ENCODE measurements at places on chromosomes 16 and 17.

DNA sequence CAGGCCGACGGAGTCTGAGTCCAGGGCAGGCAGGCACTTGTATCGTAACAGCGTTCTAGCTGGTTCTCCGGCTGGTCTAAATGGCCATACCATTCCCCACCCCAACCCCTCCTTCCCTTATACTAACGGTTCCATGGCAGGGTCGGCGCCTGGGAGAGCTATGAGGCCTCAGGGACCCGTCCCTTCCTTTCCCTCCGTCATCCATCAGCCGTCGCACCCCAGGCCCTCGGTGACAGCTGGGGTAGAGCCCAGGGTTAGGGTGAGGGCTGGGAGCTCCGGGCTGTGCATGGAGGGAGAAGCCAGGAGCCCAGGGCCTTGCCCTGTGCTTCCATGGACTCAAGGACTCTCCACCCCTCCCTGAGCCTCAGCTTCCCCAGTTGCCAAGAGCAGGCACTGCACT is 101.4 kb downstream of the RBFOX3 start:
- DNase-seq = no peak

DNA sequence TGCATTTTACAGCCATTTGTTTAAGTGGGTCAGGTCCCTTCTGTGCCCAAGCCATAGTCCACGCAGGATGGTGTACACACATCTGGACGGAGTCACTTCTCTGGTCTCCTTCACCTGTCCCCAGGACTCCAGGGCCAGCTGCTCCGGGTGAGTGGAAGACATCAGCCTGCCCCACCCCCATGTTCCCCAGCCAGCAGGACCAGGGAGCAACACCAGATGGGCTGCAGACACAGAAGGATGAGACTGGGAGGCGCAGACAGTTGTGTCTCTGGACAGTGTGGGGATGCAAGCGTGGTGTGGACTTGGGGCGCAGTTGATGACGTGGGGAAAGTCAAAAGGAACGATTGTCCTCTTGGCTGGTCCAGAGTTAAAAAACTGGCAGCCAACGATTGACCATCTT is 24.6 kb upstream of the WFDC1 start:
- no peak for DNase-seq

- DNase-seq = no peak
These were observed 47.9 kb downstream of the TOX3 start for GRCh38 chr16:52499060-52499440.

GRCh38 chr16:84048270-84048669 is 5.7 kb upstream of the SLC38A8 start:
- DNase-seq = no peak

- DNase-seq = no peak
These were observed 28.2 kb downstream of the TAC4 start for GRCh38 chr17:49819651-49820050.

- no peak for DNase-seq
These were observed 40.0 kb downstream of the SMARCE1 start for GRCh38 chr17:40607641-40608040.

GRCh38 chr16:50979806-50980620 is 171.1 kb downstream of the SALL1 start:
- no peak for DNase-seq

- DNase-seq = no peak
These were observed 38.3 kb upstream of the SMPD3 start for GRCh38 chr16:68486502-68487202.

- DNase-seq = no peak
These were observed 206.5 kb upstream of the IRX3 start for GRCh38 chr16:54493061-54493460.

DNA sequence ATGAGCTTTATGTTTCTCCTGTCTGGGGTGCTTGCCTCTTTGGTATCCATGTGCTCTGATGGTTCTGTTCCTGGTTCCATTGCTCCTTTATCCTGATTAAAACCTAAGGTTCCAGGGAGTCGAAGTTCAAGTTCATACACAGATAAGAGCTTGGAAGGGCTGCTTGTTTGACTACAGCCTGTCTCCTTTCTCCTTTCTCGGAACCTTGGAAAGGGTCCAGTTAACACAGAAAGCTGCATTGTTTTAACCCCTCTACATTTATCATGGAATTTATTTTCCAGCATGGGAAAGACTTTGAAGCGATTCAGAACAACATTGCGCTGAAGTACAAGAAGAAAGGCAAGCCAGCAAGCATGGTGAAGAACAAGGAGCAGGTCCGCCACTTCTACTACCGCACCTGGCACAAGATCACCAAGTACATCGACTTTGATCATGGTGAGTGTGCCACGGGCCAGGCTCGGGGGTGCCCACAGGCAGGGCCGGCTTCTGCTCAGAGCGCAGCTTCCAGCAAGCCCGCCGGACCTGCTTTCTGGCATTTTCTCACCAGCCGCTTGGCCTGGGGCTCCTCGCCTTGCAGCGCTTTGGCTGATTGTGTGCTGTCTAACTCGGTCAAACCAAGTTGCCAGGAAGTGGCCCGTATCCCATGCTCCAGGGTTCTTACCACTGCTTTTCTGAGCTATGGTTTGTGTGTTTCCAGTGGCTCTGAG is 19.9 kb downstream of the CRAMP1 start:
- DNase-seq = no peak

All from AG08396 (cell line).